ENCODE measurements at places on chromosomes 2 and 18.
A peak's percentile ranks its signal among the peaks of the same experiment; 100 is the strongest.

DNA sequence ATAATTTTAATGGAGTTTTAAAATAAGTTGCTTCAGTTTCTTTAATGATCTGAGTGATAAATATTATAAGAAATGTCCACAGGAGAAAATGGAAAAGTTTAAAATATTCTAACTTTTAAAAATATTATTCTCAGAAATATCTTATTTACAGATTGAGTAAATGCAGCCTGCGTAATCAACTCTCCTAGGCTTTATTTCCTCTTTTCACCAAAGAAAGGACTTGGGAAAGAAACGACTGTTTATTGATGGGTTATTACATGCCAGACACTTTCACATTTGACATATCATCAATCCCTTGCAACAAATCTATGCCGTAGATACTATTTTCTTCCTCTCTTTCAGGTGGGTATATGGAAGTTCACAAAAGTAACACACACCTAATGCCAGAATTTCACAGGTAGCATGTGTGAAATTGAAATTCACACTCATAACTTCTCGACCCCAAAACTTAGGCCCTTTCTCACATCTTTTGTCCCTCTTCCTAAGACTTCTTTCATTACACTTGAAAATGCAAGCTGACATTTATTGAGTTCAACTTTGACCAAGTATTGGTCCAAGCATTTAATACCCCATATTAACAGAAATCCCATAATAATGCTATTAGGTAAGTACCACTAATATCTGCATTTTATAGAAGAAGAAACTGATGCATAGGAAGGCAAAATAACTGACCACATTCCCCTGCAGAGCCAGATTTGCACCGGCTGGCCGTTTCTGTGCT lies 49.2 kb downstream of the MYOM1 start:
- no peak for DNase-seq

GRCh38 chr18:2104620-2105462 lies 466.5 kb downstream of the METTL4 start:
- no peak for DNase-seq

DNA sequence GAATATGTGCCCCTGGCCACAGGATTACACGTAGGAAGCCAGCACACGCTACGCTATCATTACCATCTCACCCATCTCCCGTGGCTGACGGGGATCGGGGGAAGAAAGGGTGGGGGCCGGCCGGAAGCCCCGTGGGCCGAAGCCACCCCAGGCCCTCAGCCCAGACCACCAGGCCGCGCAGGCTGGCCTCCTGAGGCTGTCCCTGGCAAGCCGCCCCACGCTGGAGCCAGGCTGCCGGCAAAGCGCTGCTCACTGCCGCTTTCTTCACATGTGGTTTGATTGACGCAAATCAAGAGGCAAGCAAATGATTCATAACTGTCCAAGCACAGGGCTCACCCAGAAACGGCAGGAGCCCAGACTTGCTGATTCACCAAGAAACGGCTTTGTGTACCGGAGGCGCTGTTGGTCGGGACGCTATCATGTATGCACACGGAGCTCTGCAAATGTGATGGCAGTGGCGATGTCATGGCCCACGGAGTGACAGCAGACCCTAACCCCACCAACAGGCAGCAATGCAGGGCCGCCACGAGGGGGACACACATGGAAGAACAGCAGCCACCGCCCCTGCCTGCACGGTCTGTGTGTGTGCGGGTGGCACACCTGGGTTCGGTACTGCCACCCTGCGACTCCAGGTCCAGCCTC lies 125.7 kb downstream of the HDAC4 start:
- peak; percentile 64 for DNase-seq

DNA sequence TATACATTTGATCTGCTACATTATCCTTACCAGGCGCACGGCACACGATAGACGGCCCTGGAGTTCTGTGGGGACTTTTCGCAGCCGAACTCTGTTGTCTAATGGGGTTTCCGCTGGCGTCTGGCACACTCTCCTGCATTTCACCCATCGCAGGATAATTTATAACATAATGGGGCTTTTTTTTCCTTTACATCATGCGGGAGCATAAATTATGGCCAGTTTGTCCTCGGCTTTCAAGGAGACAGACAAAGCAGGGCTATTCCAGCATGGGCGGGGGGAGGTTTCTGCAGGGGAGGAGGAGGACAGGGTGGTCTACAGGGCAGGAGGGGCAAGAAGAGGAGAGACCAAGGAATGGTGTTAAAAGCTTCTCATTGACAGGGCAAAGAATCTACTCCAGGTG lies 279.8 kb downstream of the CELF4 start:
- DNase-seq: no peak

GRCh38 chr18:33627114-33627513 lies 49.1 kb downstream of the ASXL3 start:
- no peak for DNase-seq

DNA sequence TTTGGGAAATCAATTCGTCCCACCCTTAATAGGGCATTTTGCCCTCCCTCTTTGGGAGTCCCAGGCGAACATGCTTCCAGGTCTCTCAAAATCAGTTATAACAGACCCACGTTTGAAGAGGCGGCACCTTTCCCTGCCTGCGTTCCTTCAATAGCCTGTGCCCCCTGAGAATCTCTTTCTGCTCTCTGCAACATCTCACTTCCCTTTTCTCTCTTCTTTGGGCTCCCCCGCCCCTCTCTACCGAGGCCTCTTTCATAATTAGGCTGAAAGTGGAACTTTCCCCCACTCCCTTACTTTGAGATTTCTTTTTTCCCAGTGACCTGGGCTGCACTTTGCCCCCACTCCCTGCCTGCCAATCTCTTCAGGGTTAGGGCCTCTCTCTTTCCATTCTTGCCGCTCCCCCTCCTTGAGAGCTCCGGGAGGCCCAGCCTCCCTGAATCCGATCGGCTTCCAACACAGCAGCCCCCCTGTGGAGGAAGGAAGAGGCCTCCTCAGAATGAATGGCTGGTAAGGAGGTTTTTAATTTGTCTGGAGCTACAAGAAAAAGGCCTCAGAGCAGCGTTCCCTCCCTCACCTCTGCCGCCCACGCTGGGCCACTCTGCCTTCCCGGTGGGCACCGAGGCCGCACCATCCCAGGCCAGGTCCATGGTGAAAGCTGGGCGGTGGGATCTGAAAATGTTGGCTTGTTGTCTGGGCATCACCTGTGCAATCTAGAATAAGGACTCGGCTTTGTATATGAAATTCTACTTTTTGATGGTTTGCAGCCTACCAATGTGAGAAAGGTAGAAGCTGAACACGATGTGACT lies 162.6 kb upstream of the SIX3 start:
- no peak for DNase-seq

- no peak for DNase-seq
Measured at GRCh38 chr2:17640406-17640805, 99.9 kb downstream of the VSNL1 start.

- no peak for DNase-seq
Measured at GRCh38 chr2:231661422-231662027, 46.8 kb upstream of the PTMA start.

GRCh38 chr18:46252759-46253158 lies 148.6 kb downstream of the HAUS1 start:
- DNase-seq: no peak

- DNase-seq: no peak
Measured at GRCh38 chr2:102060792-102061191, 69.0 kb downstream of the IL1R2 start.

DNA sequence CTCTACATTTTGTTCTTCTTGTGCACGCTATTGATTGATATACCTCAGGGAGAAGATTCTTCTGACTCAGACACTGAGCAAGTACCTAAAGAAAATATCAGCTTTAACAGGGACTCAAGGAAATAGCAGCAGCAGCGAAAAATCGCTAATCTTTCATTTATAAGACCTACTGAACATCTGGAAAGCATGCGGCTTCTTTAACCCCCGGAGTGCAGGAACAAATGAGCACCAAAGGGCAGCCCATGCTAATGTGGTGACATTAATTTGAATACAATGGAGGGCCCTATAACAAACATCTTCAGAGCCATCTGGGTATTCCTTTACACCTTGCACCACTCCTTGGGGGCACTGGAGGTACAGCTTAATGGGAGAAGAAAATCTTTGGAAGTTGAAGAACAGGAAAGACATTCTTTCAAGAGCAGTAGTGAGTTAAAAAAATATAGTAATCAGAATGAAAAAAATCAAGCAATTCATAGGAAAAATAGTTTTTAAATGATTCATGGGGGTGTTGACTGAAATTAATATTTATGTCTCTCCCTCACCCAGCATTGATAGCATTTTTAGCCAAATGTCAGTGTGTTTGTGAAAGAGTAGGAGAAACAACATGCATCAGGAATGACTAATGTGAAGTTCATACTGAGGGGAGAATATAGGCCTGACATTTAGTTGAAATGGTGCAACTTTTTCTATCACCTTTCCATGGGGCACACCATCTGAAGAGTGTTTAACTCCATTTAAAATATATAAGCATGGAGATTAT lies 281.7 kb downstream of the HRH4 start:
- no peak for DNase-seq

DNA sequence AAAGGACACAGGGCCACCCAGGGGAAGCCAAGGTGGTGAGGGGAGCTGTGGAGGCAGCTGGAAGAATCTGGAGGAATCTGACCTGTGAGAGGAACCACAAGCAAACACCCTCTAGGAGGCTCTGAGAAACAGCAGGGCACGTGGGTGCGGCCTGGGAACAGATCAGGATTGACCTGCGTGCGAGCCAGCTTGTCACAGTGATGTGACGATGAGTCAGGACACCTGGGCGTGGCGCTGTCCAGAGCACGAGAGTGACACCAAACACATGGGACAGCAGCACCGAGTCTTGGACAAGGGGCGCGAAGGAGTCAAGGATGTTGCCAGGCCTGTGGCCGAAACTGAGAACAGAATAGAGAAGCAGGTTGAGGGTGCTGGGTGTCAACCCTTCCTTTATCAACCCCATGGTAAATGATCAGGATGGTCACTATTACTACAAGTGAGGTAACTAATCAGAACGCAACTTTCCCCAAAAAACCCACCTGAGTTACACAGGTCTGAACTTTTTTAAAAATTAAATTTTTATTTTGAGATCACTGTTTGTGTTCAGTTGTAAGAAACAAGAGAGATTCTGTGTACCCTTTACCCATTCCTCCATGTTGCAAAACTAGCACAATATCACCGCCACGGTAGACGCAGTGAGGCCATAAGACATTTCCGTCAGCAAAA lies 637 bp upstream of the SFT2D3 start:
- no peak for DNase-seq

DNA sequence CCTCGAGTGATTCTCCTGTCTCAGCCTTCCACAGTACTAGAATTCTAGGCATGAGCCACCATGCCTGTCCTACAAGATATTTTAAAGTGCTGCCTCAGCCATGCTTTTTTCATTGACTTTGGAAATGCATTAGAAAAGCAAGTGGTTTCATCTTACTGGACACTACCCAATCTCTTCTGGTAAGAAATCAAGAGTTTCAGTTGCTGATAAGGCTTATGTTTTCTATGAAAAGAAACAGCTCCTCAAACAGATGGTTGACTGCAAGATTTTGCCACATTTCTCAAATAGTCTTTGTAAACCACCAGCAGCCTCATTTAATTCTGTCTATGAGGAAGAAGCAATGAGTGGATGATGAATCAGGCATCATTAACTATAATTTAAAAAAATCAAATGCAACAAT lies 264.5 kb upstream of the LRP1B start:
- no peak for DNase-seq

DNA sequence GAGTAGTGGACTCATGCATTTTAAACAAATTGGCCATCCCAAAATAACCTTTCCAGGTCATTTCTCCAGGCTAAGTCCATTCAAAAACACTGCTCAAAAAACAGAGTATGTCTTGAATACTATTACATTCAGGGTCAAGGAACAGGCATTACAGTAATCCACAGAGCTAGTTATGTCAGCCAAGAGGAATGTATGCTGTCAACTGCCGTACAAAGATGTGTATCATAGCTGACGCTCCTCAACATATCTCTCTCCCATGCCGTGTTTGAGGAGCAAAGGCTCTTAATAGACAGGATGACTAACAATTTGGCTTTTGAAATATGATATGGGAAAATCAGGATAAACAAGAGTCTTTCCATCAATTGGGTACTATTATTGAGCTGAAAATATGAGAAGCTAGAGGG lies 68.8 kb upstream of the KCTD1 start:
- no peak for DNase-seq

DNA sequence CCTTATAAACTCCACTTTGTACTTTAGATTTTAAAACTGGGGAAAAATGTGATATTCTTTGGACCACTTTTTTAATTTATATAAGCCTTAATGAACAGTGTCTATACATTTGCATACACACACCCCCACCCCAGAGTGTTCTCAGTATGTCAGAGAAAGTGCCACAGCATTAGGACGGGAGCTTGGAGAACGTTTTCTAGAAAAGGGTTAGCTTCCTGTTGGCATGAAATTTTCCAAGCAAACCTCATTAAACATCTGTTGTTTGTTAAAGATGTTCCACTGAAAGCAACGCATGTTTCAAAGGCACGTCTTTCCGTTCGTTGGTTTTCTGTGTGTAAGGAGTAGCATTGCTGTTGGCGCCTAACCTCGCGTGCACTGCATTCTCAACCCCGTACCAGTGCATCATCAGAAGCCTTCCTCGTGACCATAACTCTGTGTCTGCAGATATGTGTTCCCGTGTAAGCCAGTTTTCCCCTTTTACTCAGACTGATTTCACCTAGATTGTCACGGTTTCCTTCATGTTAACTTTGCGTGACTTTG lies 228.5 kb downstream of the ALPK2 start:
- DNase-seq: no peak

DNA sequence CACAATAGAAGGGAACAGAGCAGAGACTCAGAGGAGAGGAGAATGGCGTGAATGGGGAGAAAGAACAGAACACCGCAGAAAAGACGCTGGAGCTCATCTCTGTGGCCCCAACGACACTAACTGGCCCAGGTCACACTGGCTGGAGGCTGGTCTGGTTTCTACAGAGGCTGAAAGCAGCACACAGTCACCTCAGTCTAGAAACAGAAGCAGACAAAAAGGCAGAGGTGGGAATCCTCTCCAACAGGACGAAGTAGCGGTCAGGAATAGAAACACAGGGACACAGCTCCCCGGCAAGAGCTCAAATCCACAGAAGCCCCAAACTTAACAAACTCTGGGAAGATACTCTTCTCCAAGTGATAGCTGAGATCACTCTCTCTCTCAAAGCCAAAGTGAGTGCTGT lies 9.2 kb downstream of the SLC66A2 start:
- no peak for DNase-seq

DNA sequence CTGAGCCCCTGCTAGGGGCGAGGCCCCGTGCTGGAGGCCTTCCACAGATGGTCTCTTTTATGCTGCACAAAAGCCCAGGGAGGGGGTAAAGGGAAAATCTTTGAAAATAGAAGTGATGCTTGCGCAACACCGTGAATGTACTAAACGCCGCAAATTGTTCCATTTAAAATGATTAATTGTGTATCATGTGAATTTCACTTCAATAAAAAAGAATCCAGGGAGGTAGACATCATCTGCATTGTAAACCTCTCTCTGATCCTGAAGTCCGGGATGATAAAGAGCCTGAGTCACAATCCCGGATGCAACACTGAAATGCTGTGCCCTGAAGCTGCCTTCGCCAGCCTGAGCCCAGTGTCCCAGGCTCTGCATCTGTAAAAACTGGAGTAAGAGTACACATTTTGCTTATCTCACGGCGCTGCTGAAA lies 107.7 kb upstream of the PPP1CB start:
- no peak for DNase-seq

DNA sequence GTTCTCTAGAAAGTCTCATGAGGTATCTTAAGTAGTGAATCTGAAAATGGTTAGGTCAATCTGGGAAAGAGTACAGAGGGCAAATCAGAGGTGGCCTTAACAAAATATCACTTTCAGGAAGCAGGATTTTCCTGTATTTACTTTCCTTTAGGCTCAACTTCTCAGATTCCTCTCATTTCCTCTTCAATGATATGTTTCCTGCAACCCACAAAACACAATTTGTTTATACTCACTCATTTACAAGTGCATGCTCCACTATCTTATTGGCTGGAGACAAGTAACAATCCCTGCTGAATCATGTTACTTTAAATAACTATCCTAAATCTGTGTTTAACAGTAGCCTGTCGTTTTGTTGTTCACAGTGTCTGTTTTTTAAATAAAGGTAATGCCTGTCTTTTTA lies 228.1 kb downstream of the DSC3 start:
- no peak for DNase-seq
